T-helper 9 cell (primary cell): ENCODE measurements at places on chromosomes 12 and 14.

- DNase-seq: no peak
These were observed 659 bp downstream of the TRAFD1 start for GRCh38 chr12:112126000-112126438.

GRCh38 chr12:111353603-111354295 lies 15.1 kb downstream of the PHETA1 start:
- DNase-seq: no peak

DNA sequence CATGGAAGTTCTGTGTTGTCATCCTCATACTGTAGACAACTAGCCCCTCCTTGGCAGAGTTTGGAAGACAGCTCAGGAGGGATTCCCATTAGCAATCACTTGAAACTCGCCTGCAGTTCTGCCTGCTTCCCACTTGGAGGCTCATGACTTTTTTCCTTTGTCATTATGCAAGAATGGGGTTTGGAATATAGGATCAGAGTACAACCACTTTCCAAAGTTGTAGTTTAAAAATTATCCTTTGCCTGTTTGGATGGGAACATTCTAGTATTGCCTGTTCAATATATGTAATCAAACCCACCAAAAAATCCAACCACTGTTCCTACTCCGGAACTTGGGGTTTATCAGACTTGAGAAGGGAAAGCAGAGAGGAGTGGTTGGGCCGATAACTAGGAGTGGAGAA lies 2.1 kb upstream of the GPD1 start:
- no peak for DNase-seq

DNA sequence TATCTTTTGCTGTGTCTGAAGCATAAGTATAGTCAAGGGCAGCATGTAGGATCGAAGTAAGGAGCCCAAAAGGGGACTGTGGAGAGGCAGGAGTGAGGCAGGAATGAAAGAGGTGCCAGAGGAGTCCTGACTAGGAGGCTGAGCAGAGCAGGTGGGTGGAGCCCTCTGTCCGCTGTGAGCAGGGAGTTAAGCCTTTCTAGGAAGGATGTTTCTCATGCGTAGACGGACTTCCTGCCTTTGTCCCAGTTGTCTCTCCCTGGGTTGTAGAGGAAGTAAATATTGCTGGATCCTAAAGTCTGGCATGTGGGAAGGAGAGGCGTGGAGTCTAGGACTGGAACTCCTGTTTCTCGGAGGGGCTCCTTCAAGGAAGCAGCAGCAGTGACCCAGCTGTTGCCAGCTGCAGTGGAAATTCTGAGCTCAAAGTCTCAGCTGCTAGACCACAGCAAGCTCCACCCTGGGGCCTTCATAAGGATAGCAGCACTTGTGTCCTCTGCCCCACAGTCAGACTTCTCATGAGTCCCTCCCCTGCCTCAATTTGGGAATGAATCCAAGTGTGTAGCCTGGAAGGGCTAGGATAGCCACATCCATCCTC lies 44.0 kb downstream of the RBMS2 start:
- no peak for DNase-seq

DNA sequence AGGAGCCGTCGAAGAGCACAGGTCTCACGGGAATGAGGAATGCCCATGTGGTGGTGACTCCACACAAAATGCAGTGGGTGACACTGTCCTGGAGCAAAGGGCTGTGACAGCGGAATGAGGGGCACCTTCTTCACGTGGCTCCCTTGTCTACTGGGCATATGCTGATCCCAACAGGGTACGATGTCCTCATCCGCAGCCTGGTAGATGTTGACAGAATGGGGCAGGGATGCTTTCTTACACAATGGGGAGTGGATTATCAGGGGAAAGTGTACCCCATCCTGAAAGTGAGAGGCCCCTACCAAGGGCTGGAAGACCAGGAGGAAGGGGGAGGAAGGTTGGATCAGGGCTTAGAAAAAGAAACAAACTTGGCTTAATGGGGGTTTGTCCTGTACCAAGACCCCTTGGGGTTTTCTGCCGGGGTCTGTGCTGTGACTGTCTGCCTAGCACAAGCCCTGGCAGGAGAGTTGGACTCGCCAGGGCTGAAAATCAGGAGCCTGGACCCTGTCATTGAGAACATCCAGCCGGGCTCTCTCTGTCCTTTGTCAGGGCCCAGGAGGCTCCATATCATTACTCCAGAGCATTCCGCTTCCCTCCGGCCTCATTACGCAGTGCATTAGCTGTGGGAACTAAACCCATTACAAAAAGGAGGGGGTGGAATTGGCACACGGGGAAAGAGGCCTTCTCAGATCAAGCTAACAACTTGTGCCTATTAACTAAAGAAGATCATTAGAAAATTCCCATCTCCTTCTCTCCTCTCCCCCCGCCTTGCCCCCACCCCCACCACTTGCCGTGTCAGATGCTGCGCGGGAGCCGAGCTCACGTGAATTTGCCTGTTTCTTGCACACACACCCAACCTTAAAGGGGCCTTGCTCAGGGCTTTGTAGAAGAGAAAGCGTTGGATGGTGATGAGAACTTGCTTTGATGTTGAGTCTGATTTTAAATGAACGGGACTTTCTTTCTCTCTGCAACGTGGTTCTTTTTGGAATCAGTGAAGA lies 171.8 kb upstream of the PARP11 start:
- no peak for DNase-seq

DNA sequence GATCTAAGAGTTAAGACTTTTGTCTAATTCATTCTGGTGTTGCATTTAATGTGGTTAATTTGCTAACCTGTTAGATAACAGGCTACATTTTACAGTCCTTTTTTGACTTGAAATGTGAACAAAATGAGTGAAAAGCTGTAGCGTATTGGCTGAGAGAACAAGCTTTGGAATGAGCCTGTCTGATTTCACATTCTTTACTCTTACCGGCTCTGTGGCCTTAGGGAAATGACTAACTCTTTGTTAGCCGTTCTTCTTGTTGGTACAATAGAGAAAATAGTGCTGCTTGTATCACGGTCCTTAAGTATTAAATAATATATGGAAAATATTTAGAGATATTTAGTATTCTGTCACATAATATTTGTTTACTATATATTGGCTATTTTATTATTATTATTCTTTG lies 1.9 kb downstream of the MNAT1 start:
- DNase-seq: no peak

DNA sequence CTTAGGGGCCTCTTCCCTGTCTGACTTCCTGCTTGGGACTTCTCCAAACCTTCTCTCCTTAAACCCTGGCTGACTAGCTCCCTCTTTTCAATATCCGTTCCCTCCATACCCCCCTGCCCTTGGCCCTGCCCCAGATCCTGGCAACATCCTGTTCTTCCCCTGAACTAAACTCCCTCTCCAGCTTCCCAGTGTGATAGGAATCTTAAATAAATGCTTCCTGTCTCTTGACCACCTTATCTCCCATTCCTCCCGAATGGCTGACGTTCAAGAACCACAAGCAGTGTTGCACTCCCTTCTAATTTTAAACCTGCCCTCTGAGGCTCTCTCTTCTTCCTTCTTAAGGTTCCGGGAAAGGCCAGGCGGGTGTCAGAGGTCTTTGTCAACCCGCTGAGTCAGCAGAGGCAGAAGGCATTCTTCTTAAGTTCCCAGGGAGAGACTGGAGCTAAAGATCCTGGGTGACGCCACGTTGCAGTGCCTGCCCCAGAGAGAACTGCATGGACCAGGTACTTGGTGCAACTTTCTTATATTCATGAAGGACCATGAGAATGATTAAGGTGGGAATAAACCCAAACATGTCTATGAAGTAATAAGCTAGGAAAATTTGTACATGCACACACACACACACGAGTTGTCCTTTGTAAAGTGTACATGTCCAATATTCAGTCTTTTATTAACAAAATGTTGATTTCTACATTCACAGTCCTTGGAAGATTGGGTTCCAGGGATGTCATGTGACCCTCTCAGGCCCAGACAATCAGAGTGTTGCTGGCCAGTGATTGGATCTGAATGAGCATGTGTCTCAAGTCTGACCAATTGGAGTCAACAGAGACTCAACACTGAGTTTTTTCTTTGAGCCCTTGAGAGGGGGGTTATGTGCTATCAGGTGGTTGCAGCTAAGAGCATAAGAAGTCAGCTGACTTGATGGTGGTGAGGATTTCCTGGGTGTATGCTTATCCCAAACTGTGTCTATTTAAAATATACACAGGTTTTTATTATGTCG lies 420.2 kb upstream of the TBX3 start:
- DNase-seq: no peak

GRCh38 chr14:49319810-49320209 lies 266.4 kb downstream of the RPS29 start:
- no peak for DNase-seq

GRCh38 chr14:38502239-38502638 lies 246.3 kb upstream of the CLEC14A start:
- DNase-seq: no peak

- no peak for DNase-seq
These were observed 9.3 kb downstream of the TNFAIP2 start for GRCh38 chr14:103132381-103133209.

DNA sequence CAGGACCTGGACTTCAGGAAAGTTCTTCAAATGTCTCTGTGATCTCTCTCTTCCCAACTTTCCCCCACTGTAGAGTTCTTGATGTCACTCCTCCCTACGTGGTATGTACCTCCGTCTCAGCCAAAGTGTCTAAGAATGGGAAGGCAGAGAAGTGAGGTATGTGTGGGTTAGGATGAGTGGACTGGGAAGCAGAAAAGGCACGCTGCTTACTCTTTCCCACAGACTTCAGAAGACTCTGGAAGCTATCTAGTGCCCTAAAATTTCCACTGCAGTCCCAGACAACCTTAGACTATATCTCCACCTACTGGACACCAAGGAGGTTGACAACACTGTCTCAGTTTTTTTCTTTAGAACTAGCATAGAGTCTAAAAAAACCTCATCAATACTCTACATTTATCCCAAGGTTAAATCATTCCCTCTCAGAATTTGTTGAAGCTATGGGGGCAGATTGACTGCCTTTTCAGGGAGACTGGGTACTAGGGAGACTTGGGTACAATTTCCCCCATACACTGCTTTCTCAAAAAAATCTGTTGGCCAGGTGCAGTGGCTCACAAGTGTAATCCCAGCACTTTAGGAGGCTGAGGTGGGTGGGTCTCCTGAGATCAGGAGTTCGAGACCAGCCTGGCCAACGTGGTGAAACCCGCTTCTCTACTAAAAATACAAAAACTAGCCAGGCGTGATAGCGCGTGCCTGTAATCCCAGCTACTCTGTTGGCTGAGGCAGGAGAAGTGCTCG lies 20.6 kb upstream of the ITGA5 start:
- no peak for DNase-seq

DNA sequence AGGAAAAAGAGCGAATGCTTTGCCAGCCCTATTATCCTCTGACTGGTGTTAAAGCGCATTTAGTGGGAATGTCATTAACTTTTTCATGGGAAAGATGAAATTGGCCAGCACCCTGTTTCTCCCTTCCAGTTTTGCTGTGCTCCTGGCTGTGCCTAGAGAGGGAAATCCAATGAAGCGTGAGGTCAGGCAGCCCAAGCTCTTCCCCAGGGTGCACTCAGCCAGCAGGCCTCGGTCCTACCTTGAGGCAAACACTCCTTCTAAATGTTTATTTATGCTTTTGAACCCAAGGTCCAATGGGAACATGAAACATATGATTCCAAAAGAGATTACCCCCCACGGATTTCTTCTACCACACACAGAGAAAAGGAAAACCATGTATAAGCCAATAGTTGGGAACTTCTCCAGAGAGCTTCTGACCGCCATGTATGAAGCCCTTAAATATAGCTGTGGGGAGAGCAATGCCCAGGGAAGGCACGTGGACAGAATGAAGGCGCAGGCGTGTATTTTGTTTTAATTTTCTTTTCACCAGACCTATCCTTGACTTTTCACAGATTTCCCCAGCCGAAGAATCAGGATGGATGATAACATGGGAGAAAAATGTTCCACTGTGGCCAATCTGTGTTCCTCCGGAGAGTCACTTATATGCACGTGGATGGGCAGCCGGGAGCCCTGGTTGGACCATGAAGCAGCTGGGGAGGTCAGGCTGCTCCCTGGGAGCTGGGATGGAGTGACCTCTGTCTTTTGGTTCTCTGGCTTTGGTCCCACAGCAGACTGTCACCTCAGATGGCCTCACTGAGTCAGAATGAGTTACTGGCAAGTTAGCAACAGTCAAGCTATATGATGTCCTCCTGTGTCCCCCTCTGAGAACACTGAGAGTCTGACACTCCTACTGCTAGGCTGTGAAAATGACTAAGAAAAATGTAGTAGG lies 37.3 kb downstream of the GPR135 start:
- DNase-seq: no peak

DNA sequence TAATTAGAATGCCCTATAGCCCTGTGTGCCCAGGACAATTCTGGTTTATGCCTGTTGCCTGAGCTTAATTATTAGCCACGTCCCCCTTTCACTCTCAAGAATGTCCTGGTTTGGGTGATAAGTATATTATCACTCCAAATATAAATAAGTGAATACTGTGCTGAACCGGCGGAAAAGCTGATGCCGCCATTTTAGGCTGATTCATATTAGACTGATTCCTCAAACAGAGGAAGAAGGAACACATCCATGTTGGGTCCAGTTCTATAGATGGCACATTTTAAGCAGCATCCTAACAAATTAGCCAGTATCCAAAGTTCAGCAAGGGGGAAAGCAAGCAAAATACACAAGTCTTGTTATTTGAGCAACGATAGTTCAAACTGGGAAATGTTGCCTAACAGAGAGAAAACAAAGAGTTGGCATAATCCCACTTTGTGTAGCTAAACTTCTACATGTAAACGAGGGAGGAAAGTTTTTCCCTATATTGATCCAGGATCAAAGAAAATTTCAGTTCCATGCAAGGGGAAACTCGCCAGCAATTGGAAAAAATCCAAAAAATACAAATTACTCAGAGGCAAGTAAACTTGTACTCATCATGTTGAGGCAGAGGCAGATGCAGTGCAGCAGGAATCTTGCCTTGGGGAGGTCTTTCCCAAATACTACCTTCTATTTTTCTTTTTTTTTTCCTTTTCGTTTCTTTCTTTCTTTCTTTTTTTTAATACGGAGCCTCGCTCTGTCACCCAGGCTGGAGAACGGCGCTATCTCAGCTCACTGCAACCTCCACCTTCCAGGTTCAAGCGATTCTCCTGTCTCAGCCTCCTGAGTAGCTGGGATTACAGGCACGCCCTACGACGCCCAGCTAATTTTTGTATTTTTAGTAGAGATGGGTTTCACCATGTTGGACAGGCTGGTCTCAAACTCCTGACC lies 96.2 kb downstream of the ITPR2 start:
- DNase-seq: no peak
